ENCODE measurements at places on chromosomes 5 and 9. TPM values are rescaled to one million over a fixed set of nuclear protein-coding genes. Genes with fewer than 3 reads are reported as not detected.

Gene ADGRV1
- not detected for total RNA-seq

Gene DMRT3
- total RNA-seq: not detected

Gene ECPAS
- 88.8 TPM for total RNA-seq

Gene C8G
- 0.69 TPM for total RNA-seq

Gene MLANA
- not detected for total RNA-seq

Gene CCDC171
- total RNA-seq: 2.1 TPM

Gene ANP32B
- 345 TPM for total RNA-seq

Gene SHOC1
- total RNA-seq: not detected

Gene SARDH
- 1.6 TPM for total RNA-seq

Gene CDC20B
- total RNA-seq: 0.08 TPM

Gene PHF24
- total RNA-seq: not detected

Gene SPATA24
- total RNA-seq: 2.4 TPM

Gene FGFR4
- 1.2 TPM for total RNA-seq

Gene CAMK2A
- total RNA-seq: not detected

Gene TSSK1B
- total RNA-seq: not detected

Gene LOX
- not detected for total RNA-seq

Gene MEIKIN
- not detected for total RNA-seq

Gene FBXO10
- 2.9 TPM for total RNA-seq

All from activated CD8-positive, alpha-beta memory T cell treated with anti-CD3 and anti-CD28 coated beads for 36 hours (primary cell).